ENCODE measurements at places on chromosomes 1 and 21.

- peak overlapping the region; percentile 70 for H3K27ac ChIP-seq
- peaks cover 2% of the 10 kb centered on the region for H3K27me3 ChIP-seq
- no peaks in the 10 kb centered on the region for H3K4me1 ChIP-seq
- no peak overlapping the region for H3K4me3 ChIP-seq
Observed at GRCh38 chr1:31523769-31524168, 52.5 kb upstream of the TINAGL1 start.

DNA sequence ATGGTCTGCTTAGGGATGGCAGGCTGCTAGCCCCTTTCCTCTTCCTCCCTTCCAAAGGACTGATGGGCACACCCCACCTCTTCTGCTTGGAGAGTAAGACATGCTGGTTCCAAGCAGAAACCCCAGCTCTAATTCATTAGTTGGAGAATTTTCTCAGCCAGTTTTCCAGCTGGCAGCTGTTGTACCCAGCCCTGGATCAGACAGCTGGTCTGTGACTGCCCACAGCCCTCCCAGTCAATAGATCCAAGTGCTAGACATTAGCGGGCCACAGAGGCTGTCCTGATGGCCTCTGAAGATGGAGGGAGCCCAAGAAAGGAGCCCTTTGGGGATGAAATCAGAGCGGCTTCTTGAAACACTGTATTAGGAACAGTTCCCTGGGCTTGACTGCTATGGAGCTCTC lies 35.8 kb downstream of the ACOT11 start:
- H3K36me3 ChIP-seq, result no peaks in the 10 kb centered on the region
- no peaks in the 10 kb centered on the region for H3K4me1 ChIP-seq

DNA sequence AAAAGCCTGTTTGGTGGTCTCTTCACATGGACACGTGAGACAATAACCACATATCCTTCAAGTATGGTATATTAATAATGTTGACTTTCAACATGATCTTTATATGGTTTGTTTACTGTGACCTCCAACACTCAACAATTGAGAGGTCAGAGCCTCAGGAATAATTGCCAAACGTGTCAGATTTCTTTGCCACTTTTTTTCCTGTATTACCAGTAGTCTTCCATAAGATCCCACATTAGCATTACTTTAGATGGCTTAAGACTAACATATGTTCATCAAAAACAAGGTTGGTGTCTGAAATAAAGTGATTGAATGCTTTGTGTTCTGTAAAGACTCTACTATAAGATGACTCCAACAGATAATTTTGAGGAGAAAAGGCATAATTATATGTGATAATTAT lies 118.7 kb upstream of the F3 start:
- no peaks in the 10 kb centered on the region for H3K4me1 ChIP-seq
- no peaks in the 10 kb centered on the region for H3K36me3 ChIP-seq
- H3K27ac ChIP-seq, result no peak overlapping the region
- H3K4me3 ChIP-seq, result no peak overlapping the region
- no peak for DNase-seq
- no peaks in the 10 kb centered on the region for H3K27me3 ChIP-seq

DNA sequence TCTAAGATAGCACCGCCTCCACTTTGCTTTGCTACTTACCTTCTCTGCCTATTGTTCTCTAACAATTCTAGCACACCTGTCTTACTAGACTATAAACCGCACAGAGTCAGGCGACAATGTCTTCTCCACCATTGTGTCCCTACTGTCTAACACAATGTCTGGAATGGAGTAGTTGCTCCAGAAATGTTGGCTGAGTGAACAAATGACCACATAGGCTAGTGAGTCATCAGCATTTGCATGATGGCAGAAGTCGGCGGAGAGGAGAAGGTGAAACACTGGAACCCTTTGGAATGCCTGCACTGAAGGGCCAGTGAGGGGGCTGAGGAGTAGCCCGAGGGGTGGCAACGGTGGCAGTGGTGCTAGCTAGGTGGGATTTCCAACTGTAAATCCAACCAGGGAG lies 14.0 kb upstream of the PABPC4 start:
- no peaks in the 10 kb centered on the region for H3K36me3 ChIP-seq
- no peaks in the 10 kb centered on the region for H3K27me3 ChIP-seq
- no peaks in the 10 kb centered on the region for H3K4me1 ChIP-seq
- no peak for DNase-seq

- H3K4me1 ChIP-seq, result peaks cover 20% of the 10 kb centered on the region
- peaks cover 17% of the 10 kb centered on the region for H3K27me3 ChIP-seq
- no peaks in the 10 kb centered on the region for H3K36me3 ChIP-seq
- H3K4me3 ChIP-seq, result peak overlapping the region; percentile 64
- no peak overlapping the region for H3K27ac ChIP-seq
Observed at GRCh38 chr1:230867101-230867902, 1.0 kb downstream of the C1orf198 start.

GRCh38 chr1:99590578-99591209 lies 55.2 kb upstream of the PALMD start:
- H3K27ac ChIP-seq, result no peak overlapping the region
- H3K27me3 ChIP-seq, result no peaks in the 10 kb centered on the region
- no peak overlapping the region for H3K4me3 ChIP-seq

DNA sequence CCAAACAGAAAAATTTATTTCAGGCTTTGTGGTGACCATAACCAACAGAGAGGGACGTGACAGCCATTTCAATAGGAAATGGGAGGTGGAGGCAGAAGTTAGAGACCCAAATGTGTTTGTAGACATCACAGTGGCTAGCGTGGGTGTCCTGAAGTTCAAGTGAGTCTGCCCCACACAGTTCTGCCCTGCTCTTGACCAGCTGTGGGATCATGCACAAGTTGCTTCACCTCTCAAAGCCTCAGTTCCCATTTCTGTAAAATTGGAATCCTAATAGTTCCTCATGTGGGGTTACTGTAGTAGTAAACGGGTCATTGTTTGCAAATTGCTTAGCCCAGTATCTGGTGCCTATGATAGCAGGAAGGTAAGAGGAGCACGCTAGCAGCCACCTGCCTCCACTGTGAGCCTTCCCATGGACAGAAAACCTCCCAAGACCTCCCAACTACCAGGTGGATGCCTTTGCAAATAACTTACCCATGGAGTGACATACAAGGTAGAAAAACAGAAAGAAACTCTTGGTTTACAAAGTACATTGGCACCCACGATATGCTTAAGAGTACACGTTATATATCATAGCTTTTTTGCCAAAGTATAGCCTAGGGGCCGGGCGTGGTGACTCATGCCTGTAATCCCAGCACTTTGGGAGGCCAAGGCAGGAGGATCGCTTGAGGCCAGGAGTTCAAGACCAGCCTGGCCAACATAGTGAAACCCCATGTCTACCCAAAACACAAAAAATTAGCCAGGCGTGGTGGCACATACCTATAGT lies 29.1 kb downstream of the FHAD1 start:
- no peak for DNase-seq
- H3K4me1 ChIP-seq, result no peaks in the 10 kb centered on the region
- H3K36me3 ChIP-seq, result no peaks in the 10 kb centered on the region
- H3K27me3 ChIP-seq, result peaks cover 14% of the 10 kb centered on the region
- no peak overlapping the region for H3K4me3 ChIP-seq

- no peak overlapping the region for H3K27ac ChIP-seq
- DNase-seq, result no peak
- H3K36me3 ChIP-seq, result no peaks in the 10 kb centered on the region
- H3K4me1 ChIP-seq, result no peaks in the 10 kb centered on the region
Observed at GRCh38 chr21:38712071-38712470, 93.7 kb upstream of the ETS2 start.

- H3K4me3 ChIP-seq, result no peak overlapping the region
- DNase-seq, result peak; percentile 10
- no peaks in the 10 kb centered on the region for H3K27me3 ChIP-seq
- H3K36me3 ChIP-seq, result no peaks in the 10 kb centered on the region
- peaks cover 7% of the 10 kb centered on the region for H3K4me1 ChIP-seq
Observed at GRCh38 chr1:83583351-83584014, 415.4 kb downstream of the TTLL7 start.

DNA sequence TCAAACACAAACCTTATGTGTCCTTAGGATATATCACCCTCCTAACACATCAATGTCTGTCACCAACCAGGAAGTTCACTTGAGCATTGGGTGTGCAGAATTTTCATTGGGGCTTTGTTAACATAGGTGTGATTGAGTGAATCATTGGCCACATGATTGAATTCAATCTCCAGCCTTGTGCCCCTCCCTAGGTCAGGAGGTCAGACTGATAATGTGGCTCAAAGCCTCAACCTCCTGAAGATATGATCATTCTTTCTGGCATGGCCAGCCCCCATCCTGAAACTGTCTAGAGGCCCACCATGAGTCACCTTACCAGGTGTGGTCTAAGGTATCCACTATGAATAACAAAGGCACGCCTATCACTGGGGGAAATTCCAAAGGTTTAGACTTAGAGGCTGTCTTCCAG lies 90.1 kb downstream of the PKN2 start:
- no peak overlapping the region for H3K27ac ChIP-seq
- DNase-seq, result no peak
- H3K36me3 ChIP-seq, result peaks cover 60% of the 10 kb centered on the region
- no peaks in the 10 kb centered on the region for H3K27me3 ChIP-seq
- H3K4me1 ChIP-seq, result no peaks in the 10 kb centered on the region

GRCh38 chr1:202361224-202361623 lies 12.7 kb downstream of the PPP1R12B start:
- H3K4me1 ChIP-seq, result no peaks in the 10 kb centered on the region
- DNase-seq, result no peak
- H3K27ac ChIP-seq, result no peak overlapping the region
- no peaks in the 10 kb centered on the region for H3K27me3 ChIP-seq
- no peak overlapping the region for H3K4me3 ChIP-seq

DNA sequence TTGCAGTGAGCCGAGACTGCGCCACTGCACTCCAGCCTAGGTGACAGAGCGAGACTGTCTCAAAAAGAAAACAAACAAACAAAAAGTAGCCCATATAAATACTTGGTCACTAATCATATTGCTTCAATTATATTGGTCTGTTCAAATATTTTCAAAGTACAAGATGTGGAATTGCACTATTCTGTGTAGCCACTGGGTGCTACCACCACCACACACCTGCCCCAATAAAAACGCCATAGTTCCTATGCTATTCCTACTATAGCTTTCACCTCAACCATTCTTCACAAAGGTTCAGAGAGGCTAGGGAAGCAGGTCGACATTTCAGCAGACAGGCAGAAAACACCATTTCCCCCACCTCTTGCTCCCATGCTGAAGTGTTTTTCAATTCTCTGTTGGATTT lies 16.7 kb downstream of the NDC1 start:
- DNase-seq, result no peak
- H3K36me3 ChIP-seq, result peaks cover 47% of the 10 kb centered on the region
- no peaks in the 10 kb centered on the region for H3K27me3 ChIP-seq

- no peak overlapping the region for H3K4me3 ChIP-seq
- H3K4me1 ChIP-seq, result peaks cover 5% of the 10 kb centered on the region
- no peaks in the 10 kb centered on the region for H3K36me3 ChIP-seq
- H3K27me3 ChIP-seq, result no peaks in the 10 kb centered on the region
Observed at GRCh38 chr1:53393325-53393792, 65.5 kb upstream of the LRP8 start.

DNA sequence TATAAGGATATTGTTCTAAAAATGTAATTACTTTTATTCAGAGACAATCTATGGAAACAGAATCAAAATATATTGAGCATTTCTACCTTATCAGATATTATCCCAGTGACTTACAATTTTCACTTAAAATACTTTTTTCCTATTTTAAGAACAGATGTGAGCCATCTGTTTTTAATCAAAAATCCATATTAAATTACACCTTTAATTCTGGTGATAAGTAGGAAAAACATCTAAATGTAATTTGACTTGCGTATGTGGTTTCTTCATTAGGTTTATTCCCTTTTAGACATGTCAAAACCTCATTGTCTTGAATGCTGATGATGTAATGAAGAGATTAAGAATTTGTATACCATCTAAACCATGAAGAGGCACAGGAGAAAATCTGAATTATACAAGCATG lies 1118.8 kb upstream of the TMPRSS15 start:
- no peaks in the 10 kb centered on the region for H3K36me3 ChIP-seq
- H3K4me1 ChIP-seq, result no peaks in the 10 kb centered on the region
- DNase-seq, result no peak
- no peak overlapping the region for H3K27ac ChIP-seq
- H3K27me3 ChIP-seq, result no peaks in the 10 kb centered on the region
- H3K4me3 ChIP-seq, result no peak overlapping the region

DNA sequence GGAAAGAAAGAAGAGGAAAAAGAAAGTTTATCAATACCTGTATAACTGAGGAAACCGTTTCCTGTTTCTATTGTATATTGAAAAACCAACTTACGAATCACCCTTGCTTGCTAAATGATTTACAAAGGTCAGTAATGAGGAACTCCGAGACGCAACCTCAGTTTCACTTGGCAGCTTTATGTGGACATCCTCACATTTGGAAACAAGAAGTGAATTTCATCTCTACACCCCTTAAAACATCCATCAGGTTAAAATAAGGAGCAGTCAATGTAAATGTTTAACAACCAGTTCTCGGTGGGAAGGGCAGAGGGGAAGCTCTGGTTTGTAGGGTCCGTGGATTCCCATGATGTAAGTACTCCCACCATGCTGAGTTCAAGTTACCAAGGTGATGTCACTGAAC lies 481.7 kb upstream of the RUNX1 start:
- peaks cover 23% of the 10 kb centered on the region for H3K4me1 ChIP-seq
- no peak overlapping the region for H3K4me3 ChIP-seq
- DNase-seq, result no peak
- no peaks in the 10 kb centered on the region for H3K27me3 ChIP-seq
- H3K36me3 ChIP-seq, result no peaks in the 10 kb centered on the region

GRCh38 chr1:186948535-186948934 lies 119.8 kb downstream of the PLA2G4A start:
- H3K36me3 ChIP-seq, result no peaks in the 10 kb centered on the region
- no peaks in the 10 kb centered on the region for H3K4me1 ChIP-seq
- no peaks in the 10 kb centered on the region for H3K27me3 ChIP-seq
- no peak overlapping the region for H3K4me3 ChIP-seq

DNA sequence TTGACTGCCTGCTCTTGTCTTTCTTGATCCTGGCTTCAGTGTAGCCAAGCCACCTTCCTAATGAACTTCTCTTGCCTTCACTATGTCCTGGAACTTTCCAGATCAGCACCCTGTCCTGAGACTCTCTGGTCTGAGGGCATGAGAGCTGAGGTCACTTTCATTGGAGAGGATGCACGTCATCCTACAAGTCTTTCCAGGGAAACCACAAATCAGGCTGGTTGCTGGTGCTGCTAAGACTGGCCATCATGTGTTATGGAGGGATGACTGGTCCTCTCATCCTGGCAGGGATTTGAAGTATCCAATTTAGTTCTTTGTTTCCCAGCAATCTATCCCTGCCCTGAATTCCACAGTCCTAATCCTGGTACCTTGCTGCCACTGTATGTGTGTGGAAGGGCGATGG lies 228.6 kb downstream of the GPATCH2 start:
- no peak overlapping the region for H3K27ac ChIP-seq
- no peaks in the 10 kb centered on the region for H3K4me1 ChIP-seq
- DNase-seq, result no peak
- no peaks in the 10 kb centered on the region for H3K27me3 ChIP-seq
- no peak overlapping the region for H3K4me3 ChIP-seq

GRCh38 chr1:202561240-202561639 lies 149.0 kb downstream of the SYT2 start:
- no peaks in the 10 kb centered on the region for H3K27me3 ChIP-seq
- no peak overlapping the region for H3K27ac ChIP-seq
- no peaks in the 10 kb centered on the region for H3K36me3 ChIP-seq
- H3K4me3 ChIP-seq, result no peak overlapping the region
- H3K4me1 ChIP-seq, result no peaks in the 10 kb centered on the region

Data from CD4-positive, alpha-beta T cell (primary cell).